ENCODE measurements at places on chromosomes 12 and 14.

GRCh38 chr12:119775246-119775895 is 101.7 kb downstream of the CIT start:
- no peak for DNase-seq

DNA sequence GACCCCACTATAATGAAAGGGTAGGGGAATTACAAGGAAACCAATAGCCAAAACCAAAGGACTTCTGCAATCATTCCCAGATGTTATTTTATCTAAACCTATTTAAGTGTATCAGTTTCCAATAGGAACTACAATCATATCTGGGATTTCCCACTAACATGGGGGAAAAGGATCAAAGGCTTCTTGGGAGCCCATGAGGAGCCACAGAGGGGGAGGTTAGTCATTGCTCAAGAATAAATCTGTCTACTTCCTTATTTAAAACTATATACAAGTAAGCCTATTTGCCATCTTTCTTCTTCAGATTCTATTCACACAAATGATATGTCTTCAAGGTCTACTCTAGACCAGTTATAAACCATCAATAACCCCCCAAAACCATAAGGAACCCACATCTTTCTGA is 33.1 kb downstream of the FGD6 start:
- DNase-seq, result no peak

GRCh38 chr14:57302883-57303282 is 34.1 kb downstream of the AP5M1 start:
- no peak for DNase-seq

- no peak for DNase-seq
These were observed 21.1 kb downstream of the BDKRB2 start for GRCh38 chr14:96225745-96226151.

GRCh38 chr12:93960521-93960920 is 187.9 kb upstream of the PLXNC1 start:
- no peak for DNase-seq
